NCI-H1092 (cell line): ENCODE measurements at places on chromosomes 1 and 21.

GRCh38 chr1:3082051-3082450 lies 13.0 kb downstream of the PRDM16 start:
- no peak for DNase-seq

GRCh38 chr1:55035904-55036303 lies 3.4 kb upstream of the PCSK9 start:
- no peak for DNase-seq

DNA sequence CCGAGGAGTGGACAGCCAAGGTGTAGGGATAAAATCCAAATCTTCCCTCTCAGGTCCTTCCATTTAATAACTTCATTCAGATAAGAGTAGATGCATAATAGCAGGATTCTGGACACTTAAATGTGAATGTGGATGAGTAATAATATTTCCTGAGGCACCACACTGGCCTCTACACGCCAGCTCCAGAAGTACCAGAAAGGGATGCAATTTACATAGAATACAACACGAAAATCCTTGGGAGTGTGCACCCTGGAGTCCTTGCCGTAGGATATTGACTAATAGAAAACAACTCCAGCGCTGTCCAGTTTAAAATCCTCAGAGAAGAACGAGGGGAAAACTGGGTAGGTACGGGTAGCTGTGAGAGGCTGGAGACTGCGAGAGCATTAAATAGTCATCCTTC lies 6.9 kb downstream of the PLXNA2 start:
- DNase-seq = no peak

GRCh38 chr1:90622666-90623065 lies 94.4 kb downstream of the BARHL2 start:
- no peak for DNase-seq

GRCh38 chr1:115164940-115165705 lies 75.8 kb upstream of the TSPAN2 start:
- DNase-seq = no peak

- DNase-seq = no peak
These were observed 8.4 kb downstream of the SYT11 start for GRCh38 chr1:155867766-155868165.

GRCh38 chr1:218351391-218352074 lies 6.4 kb downstream of the TGFB2 start:
- no peak for DNase-seq

DNA sequence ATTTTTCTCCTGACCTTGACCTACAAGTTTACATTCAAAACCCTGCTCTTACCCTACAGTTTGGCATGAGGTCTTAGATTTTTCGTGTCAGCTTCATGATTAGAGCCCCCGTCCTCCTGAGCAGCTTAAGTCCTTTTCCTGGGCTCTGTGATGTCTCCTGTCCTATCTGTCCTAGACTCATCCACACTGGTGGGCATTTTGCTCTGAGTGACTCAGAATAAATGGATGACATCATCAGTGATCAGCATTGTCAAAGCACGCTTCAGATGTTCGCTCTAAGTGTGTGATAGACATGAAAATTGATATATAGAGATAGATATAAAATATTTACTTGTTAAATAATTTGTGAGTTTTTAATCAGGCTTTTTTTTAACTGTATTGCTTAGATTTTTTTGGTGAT lies 21.8 kb downstream of the RGS13 start:
- DNase-seq = no peak

GRCh38 chr1:156502391-156502893 lies 1.9 kb upstream of the MEF2D start:
- no peak for DNase-seq

DNA sequence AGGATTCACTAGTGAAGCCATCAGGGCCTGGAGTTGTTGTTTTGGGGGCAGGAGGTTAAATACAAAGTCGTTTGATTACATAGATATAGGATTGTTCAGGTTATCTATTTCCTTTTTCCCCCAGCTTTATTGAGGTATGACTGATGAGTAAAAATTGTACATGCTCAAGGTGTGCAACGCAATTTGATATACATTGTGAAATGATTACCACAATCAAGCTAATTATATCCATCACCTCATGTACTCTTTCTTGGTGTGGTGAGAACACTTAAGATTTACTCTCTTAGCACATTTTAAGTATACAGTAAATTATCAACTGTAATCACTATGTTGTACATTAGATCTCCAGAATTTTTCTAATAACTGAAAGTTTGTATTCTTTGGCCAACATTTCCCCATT lies 6.0 kb downstream of the FGGY start:
- no peak for DNase-seq

DNA sequence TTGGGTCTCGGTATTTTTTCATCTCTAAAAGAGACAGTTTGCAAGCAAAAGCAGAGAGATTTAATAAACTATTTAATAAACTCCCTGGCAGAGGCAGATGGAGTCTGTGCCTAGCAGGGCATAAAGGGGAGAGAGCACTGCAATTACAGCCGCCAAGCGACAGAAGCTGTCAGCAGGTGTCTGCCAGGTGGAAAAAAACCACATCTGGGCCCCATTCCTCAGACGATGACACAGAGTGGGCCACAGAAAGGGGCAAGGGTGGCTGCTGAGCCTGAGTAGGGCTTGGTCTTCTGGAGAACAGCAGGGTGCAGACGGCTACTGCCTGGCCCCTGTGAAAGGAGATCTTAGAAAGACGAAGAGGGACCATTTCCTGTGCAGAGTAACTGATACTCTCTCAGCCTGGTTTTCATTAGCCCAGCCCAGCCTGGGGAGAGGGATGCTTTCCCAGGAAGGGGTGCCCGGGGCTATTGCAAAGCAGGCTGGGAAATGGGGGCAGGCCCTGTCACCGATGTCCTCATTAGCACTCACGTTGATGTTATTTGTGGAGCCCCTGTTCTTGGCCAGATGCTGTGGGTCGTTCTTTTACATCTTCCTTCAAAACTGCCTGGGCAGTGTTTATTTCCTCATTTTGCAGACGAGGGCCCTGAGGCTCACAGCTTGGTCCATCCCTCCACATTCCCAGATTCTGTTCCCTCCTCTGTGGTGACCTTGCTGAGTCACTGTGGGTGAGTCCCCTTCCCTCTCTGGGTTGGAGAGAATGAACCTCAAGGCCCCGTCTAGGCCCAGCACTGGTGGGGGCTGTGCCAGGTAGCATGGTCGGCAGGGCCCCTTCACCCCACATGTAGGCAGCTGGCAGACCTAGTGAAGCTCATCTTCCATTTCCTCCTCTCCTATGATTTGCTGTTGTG lies 472.7 kb downstream of the PTPRU start:
- DNase-seq = peak; percentile 76

DNA sequence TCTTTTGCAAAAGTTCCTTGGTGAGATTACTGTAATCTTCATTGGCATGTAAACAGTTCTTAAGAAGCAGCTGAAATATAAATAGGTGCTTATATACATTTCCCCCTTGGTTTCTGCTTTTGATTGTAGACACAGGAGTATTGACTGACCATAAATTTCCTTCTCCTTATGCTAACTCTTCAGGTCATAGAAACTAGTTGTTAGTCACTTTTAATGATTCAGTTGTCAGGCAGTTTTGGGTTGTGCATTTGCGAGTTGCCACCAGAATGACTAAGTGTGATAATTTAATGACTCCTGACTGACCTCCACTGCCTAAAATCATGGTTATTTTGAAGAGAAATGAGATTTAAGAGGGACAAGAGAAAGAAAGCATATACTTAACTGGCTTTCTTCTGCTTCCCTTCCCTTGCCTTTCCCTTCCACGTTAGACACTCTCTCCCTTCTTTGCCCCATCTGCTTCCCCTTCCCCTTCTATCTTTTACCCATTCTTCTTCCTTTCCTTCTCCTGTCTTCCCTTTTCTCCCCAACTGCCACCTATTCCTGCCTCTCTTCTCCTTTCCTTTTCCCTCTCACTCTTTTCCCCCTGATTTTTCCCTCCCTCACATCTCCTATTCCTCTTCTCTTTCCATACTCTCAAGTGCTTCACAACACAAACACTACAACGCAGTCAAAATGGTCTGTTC lies 12.3 kb downstream of the ZMPSTE24 start:
- DNase-seq = no peak

- no peak for DNase-seq
These were observed 48.7 kb upstream of the GLIS1 start for GRCh38 chr1:53787655-53788054.

DNA sequence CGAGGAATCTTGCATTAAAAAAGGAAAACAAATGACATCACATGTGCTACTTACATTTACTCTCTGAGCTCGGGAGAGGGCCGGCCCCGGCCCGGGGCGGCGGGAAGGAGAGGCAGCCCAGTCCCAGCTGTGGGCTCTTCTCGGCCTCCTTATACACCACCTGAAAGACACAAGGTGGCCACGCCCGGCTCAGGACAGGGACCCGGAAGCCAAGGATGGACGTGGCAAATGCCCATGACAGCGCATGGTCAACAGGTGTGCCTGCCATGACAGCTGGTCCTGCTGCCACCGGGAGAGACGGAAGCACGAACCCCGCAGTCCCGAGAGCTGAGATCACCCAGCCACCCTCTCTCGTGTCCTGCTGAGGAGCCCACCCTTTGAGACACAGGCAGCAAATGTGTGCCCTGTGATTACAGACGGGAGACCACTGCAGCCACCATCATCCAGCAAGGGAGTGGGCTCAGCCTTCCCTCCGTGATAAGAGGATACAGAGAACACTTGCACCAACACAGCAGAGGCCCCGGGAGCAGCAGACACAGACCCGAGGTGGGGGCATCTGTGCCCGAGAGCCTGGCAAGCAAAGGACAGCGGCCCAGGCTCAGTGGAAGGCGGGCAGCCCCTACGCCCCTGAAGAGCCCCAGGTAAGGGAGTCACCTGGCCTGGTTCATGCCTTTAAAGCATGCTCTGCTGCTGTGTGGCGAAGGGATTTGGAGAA lies 8.7 kb downstream of the TPRG1L start:
- no peak for DNase-seq

DNA sequence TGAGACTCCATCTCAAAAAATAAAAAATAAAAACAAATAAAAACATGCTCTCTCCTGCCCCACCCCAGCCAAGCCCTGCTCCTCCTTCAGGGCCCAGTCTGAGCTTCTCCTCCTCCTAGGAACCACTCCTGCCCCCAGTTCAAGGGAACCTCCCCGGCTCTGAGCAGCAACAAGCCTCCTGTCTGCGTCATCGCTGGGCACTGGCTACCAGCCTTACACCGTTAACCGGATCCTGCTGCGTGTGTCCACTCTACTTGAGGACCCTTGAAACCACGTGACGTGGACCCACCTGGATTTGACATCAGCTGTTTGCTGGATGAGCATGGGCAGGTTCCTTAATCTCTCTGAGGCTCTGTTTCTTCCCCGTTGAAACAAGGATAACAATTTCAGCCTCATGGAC lies 1.6 kb upstream of the TAS1R2 start:
- peak; percentile 51 for DNase-seq

- no peak for DNase-seq
These were observed 70.4 kb downstream of the PLXNA2 start for GRCh38 chr1:208173749-208174148.

GRCh38 chr1:167388976-167389375 lies 129.4 kb downstream of the CD247 start:
- DNase-seq = no peak
